ENCODE measurements at places on chromosomes 2 and 18. TPM values are rescaled to one million over a fixed set of nuclear protein-coding genes. Genes with fewer than 3 reads are reported as not detected.

Gene LHCGR
- not detected for total RNA-seq

Gene RGPD4
- total RNA-seq, result 0.07 TPM

Gene SNORC
- 0.72 TPM for total RNA-seq

Gene GPR155
- 11.0 TPM for total RNA-seq

Gene EHD3
- total RNA-seq, result 0.74 TPM

Gene EMILIN2
- 13.2 TPM for total RNA-seq

Gene KATNAL2
- 0.52 TPM for total RNA-seq

Gene CYTIP
- total RNA-seq, result 610 TPM

Gene UGT1A9
- total RNA-seq, result not detected

Gene B3GNT7
- total RNA-seq, result not detected

Gene LRRC30
- not detected for total RNA-seq

Gene KRCC1
- 2.4 TPM for total RNA-seq

Gene AAK1
- total RNA-seq, result 77.4 TPM
